Esophagus squamous epithelium (tissue), 5 donors: ENCODE measurements at places on chromosomes 7 and 10. TPM values are rescaled to one million over a fixed set of nuclear protein-coding genes. Genes with fewer than 3 reads are reported as not detected.
A peak's percentile ranks its signal among the peaks of the same experiment; 100 is the strongest.

Gene TBXAS1
- total RNA-seq = 11.9 TPM

DNA sequence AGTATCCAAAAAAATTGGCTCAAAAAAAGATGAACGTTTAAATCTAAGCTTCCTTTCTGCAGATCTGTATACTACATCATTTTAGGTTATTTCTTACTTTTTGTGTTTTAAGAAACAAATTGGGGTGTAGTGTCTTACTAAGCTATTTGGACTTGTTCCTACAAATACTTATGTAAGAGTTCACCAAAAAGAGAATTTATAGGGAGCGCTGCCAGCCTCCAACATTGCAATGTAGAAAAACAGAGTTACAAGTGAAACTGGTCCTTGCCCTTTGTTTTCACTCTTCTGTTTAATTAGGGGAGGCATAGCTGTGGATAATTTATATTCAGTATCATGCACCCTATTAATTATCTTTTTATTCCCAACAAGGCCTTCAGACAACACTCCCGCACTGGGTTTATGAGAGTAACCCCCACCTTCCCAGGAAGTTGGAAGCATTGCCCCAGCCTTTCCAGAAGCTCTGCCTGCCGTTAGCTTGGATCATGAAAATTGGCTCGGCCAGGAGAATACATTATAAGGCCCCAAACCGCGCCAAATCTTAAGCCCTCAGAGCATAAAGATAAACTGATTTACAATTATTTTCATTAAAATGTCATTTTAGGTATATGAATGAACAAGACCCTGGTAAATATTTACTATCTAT, 261.8 kb upstream of the KLF6 start:
- no peak for DNase-seq
- peaks cover 9% of the 10 kb centered on the region for H3K4me1 ChIP-seq
- H3K27ac ChIP-seq = peak overlapping the region; percentile 45
- H3K27me3 ChIP-seq = no peaks in the 10 kb centered on the region

Gene GPR37
- 6.0 TPM for total RNA-seq

DNA sequence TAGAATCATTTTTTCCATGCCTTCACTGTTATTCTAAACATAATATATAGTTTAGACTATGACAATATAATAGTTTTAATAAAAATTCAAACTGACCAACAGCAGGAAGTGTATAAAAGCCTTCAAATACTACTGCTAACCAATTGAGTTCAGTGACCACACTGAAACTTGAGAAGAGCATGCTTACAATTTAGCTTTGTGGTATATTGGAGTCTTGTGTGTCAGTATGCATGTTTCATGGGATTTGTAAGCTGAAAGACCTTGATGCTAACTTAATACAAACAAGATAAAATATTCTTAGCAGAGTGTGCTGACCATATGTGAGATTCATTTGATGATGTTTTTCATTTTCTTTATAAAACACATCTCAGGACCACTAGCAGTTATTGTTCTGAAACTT, 395.5 kb downstream of the SUGCT start:
- no peak for DNase-seq
- no peaks in the 10 kb centered on the region for H3K27me3 ChIP-seq
- H3K27ac ChIP-seq = no peak overlapping the region
- no peaks in the 10 kb centered on the region for H3K4me1 ChIP-seq
- no peak overlapping the region for H3K4me3 ChIP-seq
- no peaks in the 10 kb centered on the region for H3K36me3 ChIP-seq

Gene SPDYE6
- not detected for total RNA-seq

Gene NUTM2E
- total RNA-seq = under 0.01 TPM

DNA sequence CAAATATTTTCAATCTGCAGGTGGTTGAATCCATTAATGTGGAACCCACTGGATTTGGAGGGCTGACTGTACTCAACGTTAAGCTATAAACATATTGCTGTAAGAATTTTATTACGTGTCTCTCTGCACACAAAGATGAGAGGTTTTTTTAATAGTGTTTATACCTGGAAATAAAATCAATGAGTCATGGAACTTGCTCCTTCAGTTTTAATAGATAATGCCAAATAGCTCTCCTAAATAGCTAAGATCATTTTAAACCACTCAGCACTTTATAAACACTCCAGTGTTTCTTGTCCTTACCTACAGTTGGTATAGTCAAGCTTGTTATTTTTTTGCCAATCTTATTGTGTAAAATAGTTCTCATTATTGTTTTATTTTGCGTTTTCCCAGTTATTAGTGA, 455.6 kb upstream of the FZD8 start:
- no peaks in the 10 kb centered on the region for H3K27me3 ChIP-seq
- no peak for DNase-seq
- no peak overlapping the region for H3K27ac ChIP-seq
- H3K4me3 ChIP-seq = no peak overlapping the region

Gene OR2A5
- not detected for total RNA-seq

- H3K27ac ChIP-seq = peak overlapping the region; percentile 93
- H3K36me3 ChIP-seq = no peaks in the 10 kb centered on the region
- H3K27me3 ChIP-seq = no peaks in the 10 kb centered on the region
- H3K4me1 ChIP-seq = peaks cover 31% of the 10 kb centered on the region
- no peak for DNase-seq
These were observed 1.8 kb upstream of the DUSP5 start for GRCh38 chr10:110495731-110496552.

Gene ATG9B
- total RNA-seq = 45.2 TPM

GRCh38 chr10:100468978-100469377, 6.2 kb downstream of the WNT8B start:
- no peaks in the 10 kb centered on the region for H3K4me1 ChIP-seq
- no peak overlapping the region for H3K4me3 ChIP-seq
- H3K36me3 ChIP-seq = no peaks in the 10 kb centered on the region
- H3K27ac ChIP-seq = no peak overlapping the region
- no peaks in the 10 kb centered on the region for H3K27me3 ChIP-seq
- no peak for DNase-seq

DNA sequence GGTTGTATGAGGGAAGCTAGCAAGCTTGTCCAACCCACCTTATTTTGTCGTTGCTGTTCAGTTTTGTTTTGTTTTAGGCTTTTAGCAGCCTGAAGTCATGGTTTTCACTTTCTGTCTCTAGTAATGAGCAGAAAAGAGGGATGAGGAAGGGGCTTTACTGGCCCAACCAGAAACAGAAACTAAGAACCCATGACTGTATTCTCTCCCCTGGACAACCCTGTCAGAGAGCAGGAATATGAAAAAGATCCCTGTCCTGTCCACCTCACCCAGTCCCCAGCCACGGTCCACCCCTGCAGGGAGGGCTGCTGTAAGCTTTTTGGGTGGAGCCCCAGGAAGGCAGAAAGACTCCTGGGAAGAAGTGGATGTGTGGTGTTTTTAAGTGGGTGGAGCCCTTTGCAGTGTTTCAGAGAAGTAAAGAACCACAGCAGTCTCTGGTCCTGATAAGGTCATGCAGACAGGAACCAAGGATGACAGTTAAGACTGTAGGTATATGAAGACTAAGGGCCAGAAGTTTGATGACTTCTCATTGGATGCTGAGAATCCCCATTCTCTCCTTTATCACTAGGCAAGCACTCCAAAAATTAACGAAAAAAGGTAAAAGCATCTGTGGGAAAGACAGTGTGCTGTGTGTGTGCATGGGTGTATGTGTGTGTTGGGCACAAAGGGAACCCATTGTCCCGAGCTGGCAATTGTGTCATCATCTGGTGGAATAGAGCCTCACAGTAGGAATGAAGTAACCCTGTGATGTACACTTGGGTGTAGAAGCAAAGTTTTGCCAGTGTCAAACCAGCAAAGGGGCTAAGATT, 13.8 kb downstream of the MRPL32 start:
- no peak overlapping the region for H3K4me3 ChIP-seq
- DNase-seq = no peak
- no peaks in the 10 kb centered on the region for H3K36me3 ChIP-seq
- H3K27ac ChIP-seq = no peak overlapping the region
- H3K27me3 ChIP-seq = no peaks in the 10 kb centered on the region

Gene SLC13A1
- not detected for total RNA-seq

DNA sequence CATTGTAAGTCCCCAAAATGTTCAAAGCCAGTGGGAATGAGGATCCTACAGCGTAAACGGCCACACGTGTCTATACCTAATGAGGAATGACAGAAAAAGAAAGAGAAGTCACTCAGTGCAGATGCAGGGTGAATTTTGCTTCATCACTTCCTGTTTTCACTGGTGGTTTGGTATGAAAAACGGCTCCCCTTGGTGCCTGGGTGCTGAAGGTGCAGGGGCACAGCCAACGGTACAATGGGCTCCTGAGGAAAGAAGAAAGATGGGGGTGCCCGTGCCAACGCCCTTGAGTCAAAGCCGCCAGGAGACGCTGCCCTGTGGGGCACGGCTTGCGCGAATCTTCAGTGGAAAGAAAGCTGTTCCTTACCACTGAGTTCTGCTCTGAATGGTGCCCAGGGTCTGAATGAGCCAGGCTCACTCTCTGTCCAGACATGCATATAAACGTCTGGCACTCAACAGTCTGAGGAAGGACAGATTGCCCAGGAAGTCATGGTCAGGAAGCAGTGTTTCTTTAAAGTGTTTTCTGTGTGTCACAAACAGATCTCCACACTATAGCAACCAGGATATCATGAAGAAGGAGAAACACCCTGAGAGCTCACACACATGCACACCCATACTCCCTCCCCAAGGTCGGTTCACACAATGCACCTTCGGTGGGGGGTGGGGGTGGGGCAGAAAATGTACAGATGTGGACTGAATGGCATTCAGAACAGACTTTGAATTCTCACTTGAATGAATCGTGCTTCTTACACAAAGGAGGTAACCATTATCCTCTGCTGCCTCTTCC, 105.8 kb downstream of the ELMO1 start:
- H3K4me1 ChIP-seq = no peaks in the 10 kb centered on the region
- peak overlapping the region; percentile 52 for H3K4me3 ChIP-seq
- H3K27ac ChIP-seq = peak overlapping the region; percentile 74
- H3K36me3 ChIP-seq = no peaks in the 10 kb centered on the region

DNA sequence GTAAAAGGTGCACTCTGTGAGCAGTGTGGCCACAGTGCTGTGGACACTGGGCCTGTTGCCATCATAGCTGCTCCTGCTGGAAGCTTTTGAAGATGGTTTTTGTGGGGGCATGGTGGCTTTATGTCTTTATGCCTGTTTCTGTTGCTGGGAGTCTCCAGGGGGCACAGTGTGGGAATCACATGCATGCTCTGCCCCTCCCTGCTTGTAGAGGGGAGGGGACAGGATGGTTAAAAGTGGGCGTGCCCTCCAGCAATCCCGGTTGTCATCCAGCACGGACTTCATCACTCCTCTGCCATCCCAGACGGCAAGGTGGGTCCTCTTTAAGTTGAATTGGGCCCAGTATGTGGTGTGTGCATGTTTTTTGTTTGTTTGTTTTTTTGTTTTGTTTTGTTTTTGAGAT, 20.2 kb downstream of the OGDH start:
- peaks cover 28% of the 10 kb centered on the region for H3K36me3 ChIP-seq
- no peak overlapping the region for H3K27ac ChIP-seq
- H3K27me3 ChIP-seq = no peaks in the 10 kb centered on the region
- DNase-seq = no peak

GRCh38 chr10:114831186-114831867, 9.7 kb downstream of the FHIP2A start:
- H3K4me1 ChIP-seq = peaks cover 9% of the 10 kb centered on the region
- no peak overlapping the region for H3K4me3 ChIP-seq
- H3K36me3 ChIP-seq = no peaks in the 10 kb centered on the region
- no peak for DNase-seq
- H3K27ac ChIP-seq = no peak overlapping the region

- no peaks in the 10 kb centered on the region for H3K4me1 ChIP-seq
- DNase-seq = no peak
- H3K36me3 ChIP-seq = no peaks in the 10 kb centered on the region
- H3K27me3 ChIP-seq = no peaks in the 10 kb centered on the region
- H3K27ac ChIP-seq = no peak overlapping the region
These were observed 124.0 kb downstream of the WDR37 start for GRCh38 chr10:1180071-1180730.

Gene HOXA6
- 1.3 TPM for total RNA-seq

DNA sequence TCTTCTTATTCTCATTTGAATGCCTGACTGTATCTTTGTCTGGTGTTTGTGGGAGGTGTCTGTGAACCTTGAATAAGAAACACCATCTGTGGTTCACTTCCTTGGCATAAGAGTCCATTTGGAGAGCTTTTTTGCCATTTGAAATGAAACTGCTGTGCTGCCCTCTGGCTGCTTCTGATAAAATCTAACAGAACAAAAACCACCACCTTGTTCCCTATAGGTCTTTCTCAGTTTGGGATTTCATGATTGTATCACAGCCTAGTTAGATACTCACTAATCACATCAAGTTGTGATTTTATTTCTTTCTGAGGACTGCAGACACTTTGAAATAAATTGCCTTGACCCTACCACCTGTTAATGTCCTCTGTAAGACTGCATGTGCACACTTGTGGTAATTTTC, 102.7 kb upstream of the FAM13C start:
- no peaks in the 10 kb centered on the region for H3K4me1 ChIP-seq
- H3K27ac ChIP-seq = no peak overlapping the region
- no peak for DNase-seq
- no peaks in the 10 kb centered on the region for H3K27me3 ChIP-seq
- H3K4me3 ChIP-seq = no peak overlapping the region

Gene GPR26
- total RNA-seq = not detected

Gene OR9A2
- not detected for total RNA-seq

Gene OR2A25
- not detected for total RNA-seq

- no peak for DNase-seq
- no peaks in the 10 kb centered on the region for H3K27me3 ChIP-seq
- no peaks in the 10 kb centered on the region for H3K36me3 ChIP-seq
- H3K27ac ChIP-seq = no peak overlapping the region
- no peaks in the 10 kb centered on the region for H3K4me1 ChIP-seq
These were observed 9.0 kb downstream of the SPOCK2 start for GRCh38 chr10:72079356-72079755.

Gene IQUB
- not detected for total RNA-seq

Gene HMX3
- total RNA-seq = not detected

Gene VIPR2
- total RNA-seq = 2.1 TPM

GRCh38 chr7:124398937-124399552, 366.2 kb upstream of the TMEM229A start:
- H3K36me3 ChIP-seq = no peaks in the 10 kb centered on the region
- no peak overlapping the region for H3K4me3 ChIP-seq
- DNase-seq = no peak
- no peaks in the 10 kb centered on the region for H3K4me1 ChIP-seq
- no peaks in the 10 kb centered on the region for H3K27me3 ChIP-seq
- no peak overlapping the region for H3K27ac ChIP-seq

DNA sequence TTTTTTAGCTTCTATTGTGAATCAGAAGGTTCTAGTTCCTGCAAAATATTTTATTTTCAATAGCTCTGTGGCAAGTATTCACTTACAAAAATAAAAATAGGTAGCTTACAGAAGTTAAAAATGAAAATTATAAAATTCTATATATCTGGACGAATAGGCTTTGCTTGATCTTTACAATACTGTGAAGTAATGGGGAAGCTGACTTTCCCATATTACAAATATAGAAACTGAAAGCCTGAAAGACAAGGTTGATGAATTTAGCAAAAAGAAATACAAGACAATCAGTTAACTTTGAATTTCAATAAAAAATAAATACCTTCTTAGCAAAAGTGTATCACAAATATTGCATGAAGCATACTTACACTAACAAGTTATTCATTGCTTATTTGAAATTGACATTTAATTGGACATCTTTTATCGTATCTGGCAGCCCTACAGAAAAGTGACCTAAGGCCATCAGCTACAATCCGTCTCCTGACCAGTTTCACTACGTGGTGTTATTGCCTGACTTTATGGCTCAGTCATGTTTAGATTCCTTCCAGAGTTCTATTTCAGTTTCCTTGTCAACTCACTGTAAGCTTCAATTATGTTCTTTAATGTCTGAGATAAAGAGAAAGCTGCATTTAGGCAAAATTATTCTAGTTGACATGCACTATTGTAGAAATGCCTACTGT, 310.5 kb upstream of the HGF start:
- H3K36me3 ChIP-seq = no peaks in the 10 kb centered on the region
- no peaks in the 10 kb centered on the region for H3K27me3 ChIP-seq
- H3K27ac ChIP-seq = no peak overlapping the region
- no peak for DNase-seq
- H3K4me3 ChIP-seq = no peak overlapping the region
